NCI-H187 (cell line): ENCODE measurements at places on chromosomes 12 and 14.

DNA sequence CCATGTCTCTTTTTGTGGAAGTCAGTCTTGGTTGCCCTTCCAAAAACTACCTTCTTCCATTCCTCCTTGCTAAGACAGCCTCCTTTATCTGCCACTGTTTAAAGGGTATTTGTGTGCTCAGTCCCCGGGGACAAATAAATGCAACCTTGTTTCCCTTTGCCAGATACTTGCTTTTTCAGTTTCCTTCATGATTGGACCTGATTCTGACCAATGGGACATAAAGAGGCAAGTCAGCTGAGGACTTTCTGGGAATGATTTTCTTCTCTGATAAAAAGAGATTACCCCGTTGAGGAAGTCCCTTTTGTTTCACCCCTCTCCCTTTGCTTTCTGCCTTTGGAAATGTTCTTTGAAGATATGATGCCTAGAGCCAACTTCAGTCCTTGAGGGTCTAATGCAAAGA lies 7.4 kb upstream of the TUBA1B start:
- DNase-seq = no peak

GRCh38 chr12:15892645-15893259 lies 10.6 kb downstream of the STRAP start:
- no peak for DNase-seq

DNA sequence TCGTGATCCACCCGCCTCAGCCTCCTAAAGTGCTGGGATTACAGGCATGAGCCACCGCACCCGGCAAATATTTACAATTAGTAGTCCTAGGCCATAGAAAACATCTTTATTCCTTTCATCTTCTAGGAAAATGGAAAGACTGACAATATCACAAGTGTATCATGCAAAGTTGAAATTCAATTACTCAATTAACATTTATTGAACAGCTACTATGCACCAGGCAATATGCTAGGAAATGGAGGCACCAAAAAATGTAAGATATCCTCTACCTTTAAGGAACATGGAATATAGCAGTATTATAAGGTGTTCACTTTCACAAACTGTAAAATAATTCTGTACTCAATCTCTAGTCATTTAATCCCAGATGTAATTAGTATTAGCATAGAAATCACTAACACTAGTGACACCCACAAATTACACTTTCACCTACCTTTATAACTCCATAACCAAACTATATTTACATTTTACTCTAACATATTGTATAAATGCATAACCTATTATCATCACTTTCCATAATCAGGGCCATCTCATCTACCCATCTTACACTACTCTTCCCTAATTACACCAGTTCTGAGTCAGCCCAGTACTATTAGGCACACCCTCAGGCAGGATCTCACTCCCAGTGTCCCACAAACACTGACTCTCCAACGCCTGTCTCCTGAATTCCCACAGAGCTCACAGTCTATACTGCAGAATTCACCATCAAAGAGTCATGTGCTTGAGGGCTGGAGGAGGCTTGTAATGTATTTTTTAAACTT lies 10.4 kb downstream of the CORO1C start:
- DNase-seq = no peak

DNA sequence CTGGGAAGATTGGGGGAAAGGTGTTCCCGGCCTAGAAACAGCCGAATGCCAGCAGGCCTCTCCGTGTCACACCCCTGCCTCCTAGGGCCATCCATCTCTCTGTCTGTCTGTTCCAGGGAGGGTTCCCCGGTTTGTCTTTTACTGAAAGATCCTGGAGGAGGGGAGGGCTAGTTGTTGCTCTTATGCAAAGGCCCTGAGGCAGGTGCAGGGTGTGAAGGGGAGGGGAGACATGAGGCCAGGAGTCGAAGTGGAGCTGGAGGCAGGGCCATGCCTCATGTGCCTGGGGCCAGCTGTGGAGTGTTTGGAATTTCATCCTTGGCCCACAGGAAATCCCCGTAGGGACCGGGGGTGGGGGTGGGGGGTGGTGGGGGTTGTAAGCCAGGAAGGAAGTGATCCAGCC lies 8.7 kb upstream of the RCOR1 start:
- DNase-seq = no peak

GRCh38 chr12:11601647-11602046 lies 47.8 kb upstream of the ETV6 start:
- no peak for DNase-seq

DNA sequence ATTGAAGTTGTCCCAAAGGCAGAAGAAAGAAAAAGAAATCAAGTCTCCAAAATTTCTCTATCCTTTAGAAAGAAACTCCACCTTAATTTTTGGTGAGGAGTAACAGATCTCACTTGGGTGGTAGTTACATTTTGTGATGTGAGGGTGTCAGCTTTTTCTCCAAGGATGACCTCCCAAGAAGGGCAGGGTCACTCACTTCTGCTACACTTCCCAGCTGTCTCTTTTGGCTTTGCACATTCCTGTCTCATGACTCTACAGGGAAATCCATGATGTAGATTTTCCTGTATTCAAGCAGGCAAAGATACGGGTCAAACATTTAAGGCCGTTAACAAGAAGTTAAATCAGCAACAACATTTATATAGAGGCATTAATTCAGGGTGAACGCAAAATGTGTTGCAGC lies 1016.4 kb downstream of the NRXN3 start:
- no peak for DNase-seq
